ENCODE measurements at places on chromosomes 2 and 18.

GRCh38 chr18:48428475-48429177 lies 19.4 kb upstream of the ZBTB7C start:
- no peak for DNase-seq

DNA sequence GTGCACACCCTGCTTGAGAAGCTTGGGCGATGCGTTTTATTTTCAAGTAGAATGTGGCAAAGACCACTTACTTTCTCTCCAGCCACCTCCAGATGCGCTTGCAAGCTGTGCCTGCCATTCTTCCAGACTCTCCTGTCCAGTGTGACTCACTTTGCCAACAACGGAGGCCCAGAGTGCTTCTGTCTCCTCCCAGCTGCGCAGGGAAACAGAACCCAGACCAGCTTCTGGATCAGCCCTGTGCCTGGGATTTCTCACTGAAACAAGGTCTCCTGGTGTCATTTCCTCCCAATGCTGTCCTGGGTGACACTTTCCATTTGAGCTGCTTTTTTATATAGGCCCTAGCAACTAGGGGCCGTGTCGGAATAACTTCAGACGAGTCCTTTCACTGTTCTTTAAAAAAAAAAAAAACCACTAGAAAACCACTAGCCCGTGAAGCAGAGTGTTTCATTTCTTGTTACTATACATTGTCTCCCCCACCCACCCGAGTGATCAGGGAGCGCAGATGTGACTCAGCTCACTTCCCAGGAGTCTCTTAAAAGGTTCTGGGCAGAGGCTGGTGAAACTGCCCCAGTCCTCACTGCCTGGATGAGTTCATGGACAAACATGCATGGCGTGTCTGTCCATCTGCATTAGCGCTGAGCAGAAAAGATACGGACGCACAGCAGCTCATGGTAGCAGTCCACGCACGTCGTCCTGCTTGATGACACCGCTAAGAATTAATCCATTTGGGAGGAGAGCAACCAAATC lies 25.3 kb upstream of the RPL31 start:
- DNase-seq: peak; percentile 55

GRCh38 chr2:120272763-120273481 lies 20.3 kb downstream of the RALB start:
- DNase-seq: no peak

GRCh38 chr2:205994344-205994743 lies 91.6 kb downstream of the INO80D start:
- no peak for DNase-seq
